ENCODE measurements at places on chromosomes 4 and X.

GRCh38 chr4:152352622-152353116 is 183.2 kb downstream of the FBXW7 start:
- no peak for DNase-seq

DNA sequence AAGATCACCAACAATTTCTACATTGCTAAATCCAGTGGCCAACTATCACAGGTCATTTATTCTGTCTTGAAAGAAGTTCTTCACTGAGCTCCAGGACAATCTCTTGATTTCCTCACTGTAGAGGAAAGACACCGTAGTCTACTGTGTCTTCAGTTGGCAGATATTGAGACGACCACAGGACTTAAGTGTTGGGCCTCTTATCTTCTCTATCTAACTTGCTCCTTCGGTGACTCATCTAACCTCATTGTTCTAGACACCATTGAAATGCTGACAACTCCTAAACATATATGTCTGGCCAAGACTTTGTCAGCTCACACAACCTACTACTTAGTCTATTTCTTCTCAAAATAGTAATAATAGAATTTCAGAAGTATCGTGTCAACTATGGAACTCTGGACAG is 425.8 kb downstream of the ARAP2 start:
- no peak for DNase-seq

DNA sequence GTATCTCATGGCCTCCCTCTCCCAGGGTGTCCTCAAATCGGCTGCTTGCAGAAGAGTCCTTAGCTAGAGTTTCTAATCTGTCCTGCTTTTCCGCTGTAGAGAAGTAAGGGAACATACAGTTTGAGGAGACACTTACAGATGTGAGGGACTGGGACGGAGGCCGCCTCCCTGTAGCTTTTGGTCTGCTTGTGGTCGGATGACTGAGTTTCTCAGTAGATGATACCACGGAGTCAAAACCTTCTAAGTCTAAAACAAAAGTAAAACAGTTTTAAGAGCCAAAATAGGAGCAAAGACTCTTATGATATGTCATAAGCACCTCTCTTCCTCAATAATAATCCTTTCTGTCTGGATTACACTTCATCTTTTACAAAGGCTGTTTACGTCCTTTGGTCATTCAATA is 34.5 kb upstream of the MAP3K15 start:
- DNase-seq: no peak

GRCh38 chr4:165464376-165464775 is 85.6 kb downstream of the CPE start:
- no peak for DNase-seq

- no peak for DNase-seq
Measured at GRCh38 chr4:168800926-168801325, 209.1 kb downstream of the CBR4 start.

DNA sequence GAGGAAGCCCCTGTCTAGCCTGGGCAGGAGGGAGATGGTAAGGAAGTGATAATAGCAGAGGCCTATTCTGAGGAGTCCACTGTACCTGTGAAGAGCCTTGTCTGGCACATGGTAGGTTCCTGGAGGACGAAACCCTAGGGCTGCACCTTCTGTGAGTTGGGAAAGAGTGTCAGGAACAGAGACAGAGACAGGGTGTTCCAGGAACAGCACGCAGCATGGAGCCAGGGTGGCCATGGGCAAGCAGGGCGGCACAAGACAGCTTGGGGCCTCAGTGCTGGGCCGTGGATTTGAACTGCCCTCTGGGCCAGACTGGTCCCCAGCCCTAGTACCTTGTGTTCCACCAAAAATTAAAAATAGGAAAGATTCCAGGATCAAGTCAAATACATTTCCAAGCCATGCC is 272.5 kb downstream of the EVC2 start:
- DNase-seq: no peak

DNA sequence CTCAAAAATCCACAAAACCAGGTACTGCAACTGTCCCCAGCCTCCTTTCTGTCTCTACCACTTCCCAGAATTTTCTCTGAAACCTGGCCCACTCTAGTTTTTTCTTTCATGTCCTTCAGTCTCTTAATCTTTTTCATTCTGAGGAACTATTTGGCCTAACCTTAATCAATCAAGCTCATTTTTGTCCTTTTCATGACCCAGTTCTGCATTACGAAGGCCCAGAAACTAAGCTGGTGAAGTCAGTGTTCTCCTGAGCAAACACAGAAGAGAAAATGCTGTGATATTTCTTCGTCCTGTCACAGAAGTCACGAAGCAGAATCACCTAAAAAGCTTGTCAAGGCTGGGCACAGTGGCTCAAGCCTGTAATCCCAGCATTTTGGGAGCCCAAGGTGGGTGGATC is 131.7 kb upstream of the EDNRA start:
- DNase-seq: no peak

DNA sequence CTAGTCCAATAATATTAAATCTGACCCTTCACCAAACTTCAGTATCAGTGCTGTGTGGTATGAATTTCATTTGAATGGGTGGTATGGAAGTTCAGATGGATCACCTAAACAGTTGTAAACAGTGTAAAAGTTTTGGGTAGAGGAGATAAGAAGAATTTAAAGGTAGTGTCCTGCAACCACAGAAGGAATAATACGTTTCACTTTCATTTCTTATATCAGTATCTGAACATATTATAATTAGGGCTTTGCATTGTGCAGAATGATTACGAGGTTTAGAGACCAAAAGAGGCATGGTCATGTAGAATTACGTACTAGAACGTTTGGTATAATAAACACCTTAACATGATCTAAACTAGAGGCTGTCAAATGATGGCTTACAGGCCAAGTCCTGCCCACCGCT is 116.1 kb downstream of the PDLIM5 start:
- no peak for DNase-seq

DNA sequence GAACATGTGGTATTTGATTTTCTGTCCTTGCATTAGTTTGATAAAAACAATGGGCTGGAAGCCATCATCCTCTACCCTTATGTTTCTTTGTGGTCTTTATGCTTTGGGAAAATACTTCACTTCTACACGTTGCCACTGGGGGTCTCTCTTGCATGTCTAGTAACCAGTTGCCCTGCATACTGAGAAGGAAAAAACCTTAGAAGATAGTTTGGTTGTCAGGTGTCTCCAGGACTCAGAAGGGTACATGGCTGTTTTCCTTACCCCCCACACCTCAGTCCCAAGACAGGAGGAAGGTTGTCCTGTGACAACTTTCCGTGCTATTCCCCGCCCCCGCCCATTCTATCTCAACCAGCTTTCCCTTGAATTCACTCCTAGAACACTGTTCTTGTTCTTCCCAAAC is 62.1 kb upstream of the LANCL3 start:
- DNase-seq: no peak

DNA sequence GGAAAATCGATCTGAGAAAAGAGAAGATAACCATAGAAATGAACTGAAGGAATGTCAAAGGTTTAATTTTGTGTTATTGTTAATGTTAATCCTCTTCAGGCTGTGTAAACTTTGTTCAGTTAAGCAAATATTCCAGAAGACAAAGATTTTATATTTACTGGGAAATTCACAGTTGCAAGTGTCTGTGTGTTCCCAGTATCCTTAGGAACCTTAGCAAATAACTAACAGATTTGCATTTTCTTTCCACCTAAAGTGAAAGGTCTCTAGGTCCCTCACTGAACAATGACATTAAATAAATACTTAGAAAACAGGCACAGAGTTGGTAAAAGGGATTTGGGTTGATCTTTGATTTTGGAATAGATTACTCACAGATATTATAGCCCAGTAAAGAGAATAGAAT is 324.7 kb downstream of the C4orf33 start:
- DNase-seq: no peak

- no peak for DNase-seq
Measured at GRCh38 chr4:158282252-158282651, 72.0 kb downstream of the TMEM144 start.

GRCh38 chr4:78722878-78723277 is 53.3 kb upstream of the BMP2K start:
- DNase-seq: no peak

- no peak for DNase-seq
Measured at GRCh38 chr4:54050214-54050904, 14.0 kb downstream of the CHIC2 start.

GRCh38 chrX:118745570-118745969 is 18.2 kb downstream of the IL13RA1 start:
- DNase-seq: no peak

- DNase-seq: no peak
Measured at GRCh38 chrX:7068939-7069367, 78.6 kb upstream of the STS start.
